AG10803 (cell line): ENCODE measurements at places on chromosomes 2 and 18.
A peak's percentile ranks its signal among the peaks of the same experiment; 100 is the strongest.

DNA sequence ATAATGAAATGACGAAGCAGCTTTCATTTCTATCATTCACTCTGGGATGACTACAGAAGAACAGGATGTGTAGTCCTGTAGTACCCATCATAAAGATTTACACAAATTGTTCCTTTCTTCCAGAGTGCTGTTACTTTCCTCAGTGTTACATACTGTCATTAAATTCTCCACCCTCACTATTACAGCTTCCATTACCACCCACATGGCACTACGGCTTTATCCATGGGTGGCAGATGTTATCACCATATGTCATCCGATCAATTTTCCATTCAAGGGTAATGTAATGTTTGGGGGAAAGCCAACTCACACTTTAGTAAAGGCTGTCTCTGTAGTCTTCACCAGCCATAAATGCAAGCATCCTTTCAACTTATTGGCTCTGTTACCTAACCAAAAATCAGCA, 7.1 kb upstream of the CSRNP3 start:
- DNase-seq = no peak

GRCh38 chr2:130346741-130347066, 4.0 kb downstream of the IMP4 start:
- DNase-seq = no peak

GRCh38 chr2:29317801-29318485, 202.7 kb downstream of the CLIP4 start:
- no peak for DNase-seq

GRCh38 chr2:179773986-179774385, 87.4 kb downstream of the ZNF385B start:
- no peak for DNase-seq

GRCh38 chr2:16746833-16747232, 81.2 kb upstream of the CYRIA start:
- DNase-seq = no peak

GRCh38 chr2:27281855-27282559, at the start of gene TRIM54:
Gene TRIM54, plus strand, starts transcription at chr2:27282429. Its CDS starts 303 bp downstream, at chr2:27282732.
- DNase-seq = no peak

GRCh38 chr18:55199291-55199963, 240.2 kb upstream of the CCDC68 start:
- peak; percentile 53 for DNase-seq

- no peak for DNase-seq
These were observed 128.1 kb downstream of the TMEM163 start for GRCh38 chr2:134590679-134591078.

GRCh38 chr2:46499392-46499785, 20.0 kb downstream of the TMEM247 start:
- DNase-seq = no peak

GRCh38 chr2:30382995-30383394, 64.1 kb upstream of the LCLAT1 start:
- DNase-seq = no peak

DNA sequence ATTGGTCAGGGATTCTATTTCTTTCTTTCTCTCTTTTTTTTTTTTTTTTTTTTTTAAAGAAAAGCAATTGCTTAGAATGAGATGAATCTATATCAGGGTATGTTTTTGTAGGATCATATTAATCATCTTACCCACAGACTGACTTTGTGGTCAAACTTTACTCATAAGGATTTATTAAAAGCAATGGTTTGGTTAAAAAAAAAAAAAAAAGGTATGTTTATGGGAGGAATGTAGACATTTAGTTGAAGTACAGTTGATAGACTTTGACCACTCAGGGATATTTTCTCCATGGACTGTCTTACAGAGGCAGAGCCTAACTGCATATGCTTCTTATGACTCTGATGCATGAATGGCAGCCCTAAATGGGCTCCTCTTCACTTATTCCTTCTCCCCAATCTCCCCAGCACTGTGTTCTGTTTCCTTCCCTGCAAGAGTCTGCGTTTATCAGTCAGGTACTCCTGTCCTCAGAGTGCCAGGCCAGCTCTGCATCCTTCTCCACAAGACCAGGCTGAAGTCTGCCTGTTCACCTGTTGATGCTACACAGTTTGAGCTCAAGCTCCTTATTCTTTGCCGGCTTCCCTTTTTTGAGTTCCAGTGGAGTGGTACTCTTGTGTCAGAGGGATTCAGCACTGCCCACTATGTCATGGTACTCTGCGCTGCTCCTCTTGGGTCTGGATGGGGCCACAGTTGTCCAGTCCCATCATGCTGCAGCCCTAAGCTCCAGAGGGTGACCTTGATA, 24.3 kb downstream of the CRIM1 start:
- peak; percentile 51 for DNase-seq
